ENCODE measurements at places on chromosomes 16 and 17. TPM values are rescaled to one million over a fixed set of nuclear protein-coding genes. Genes with fewer than 3 reads are reported as not detected.

DNA sequence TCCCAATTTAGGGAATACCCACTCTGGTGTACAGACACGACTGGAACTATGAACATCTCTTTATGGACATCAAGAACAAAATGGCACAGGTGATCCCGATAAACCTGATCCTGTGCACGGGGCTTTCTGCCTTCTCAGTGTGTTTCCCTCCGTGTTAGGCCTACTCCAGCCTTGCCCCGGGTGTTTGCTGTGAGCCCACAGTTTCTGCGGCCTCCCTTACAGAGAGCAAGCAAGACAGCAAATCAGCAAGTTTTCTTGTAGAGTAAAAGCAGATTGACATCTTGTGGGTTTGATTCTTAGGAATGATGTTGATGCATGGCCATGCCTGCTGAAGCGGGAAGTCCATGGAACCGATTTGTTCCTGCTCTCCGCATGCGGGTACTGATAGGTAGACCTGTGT lies 26.4 kb upstream of the ENDOV start:
- DNase-seq: no peak

DNA sequence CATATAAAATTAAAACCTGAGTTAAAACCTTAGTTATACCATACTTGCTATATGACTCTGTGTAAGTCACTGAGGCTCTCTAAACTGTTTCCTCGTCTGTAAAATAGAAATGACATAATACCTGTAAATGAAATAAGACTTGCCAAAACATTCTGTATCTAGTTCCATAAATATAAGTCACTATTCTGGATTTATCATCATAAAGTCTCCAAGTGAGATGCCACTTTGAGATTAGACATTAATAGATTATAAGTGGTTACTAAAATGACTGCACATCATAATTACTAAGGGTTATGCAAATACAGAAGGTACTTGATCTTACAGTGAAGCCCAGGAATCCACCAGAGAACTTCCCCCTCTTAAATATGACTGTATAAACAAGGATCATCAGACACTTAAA lies 12.0 kb upstream of the BRIP1 start:
- DNase-seq: no peak

DNA sequence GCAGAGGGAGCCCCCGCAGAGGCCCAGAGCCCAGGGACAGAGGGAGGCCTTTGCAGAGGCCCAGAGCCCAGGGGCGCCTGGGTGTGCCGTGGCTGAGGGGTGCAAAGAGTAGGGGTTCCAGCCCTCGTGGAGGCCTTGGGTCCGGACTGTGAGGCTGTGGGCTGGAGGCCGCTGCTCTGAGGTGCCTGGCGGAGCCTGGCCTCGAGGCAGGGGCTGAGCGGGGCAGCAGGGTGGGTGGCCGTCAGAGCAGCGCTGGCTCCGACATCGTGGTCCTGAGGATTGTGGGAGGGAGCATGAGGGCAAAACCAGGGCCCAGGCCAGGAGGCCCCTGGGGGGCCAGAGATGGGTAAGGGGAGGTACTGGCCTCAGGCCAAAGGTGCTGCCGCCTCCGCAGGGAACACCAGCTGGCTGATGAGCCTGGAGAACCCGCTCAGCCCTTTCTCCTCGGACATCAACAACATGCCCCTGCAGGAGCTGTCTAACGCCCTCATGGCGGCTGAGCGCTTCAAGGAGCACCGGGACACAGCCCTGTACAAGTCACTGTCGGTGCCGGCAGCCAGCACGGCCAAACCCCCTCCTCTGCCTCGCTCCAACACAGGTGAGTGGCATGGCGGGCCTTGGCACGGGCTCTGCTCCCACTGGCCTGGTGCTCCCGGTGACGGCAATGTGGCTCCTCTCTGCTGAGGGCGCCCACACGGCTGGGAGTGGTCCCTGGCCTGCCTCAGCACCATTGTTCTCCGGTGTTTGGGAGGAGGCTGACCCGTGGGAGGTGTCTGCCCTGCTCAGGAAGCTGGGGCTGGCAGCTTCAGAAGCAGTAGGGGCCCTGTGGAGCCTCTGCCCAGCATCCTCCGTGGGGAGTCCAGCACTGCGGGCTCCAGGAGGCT lies 33.7 kb downstream of the TSC2 start:
- no peak for DNase-seq

DNA sequence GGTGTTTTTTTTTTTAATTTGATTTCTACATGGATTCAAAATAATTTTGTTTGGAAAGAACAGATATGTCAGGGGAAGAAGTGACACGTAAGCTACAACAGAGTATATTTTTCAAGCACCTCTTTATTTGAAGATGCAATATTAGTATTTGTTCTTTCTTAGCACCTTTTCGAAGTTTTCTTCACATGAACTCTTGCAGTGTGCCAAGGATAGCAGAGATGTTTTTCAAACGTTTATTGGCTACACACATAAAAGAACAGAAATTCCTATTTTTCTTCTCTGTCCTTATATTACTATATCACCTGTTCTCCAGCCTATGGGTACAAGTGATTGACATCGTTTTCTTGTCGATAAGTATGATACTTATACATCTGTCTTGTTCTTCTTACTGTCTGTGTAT lies 192.7 kb upstream of the TBX2 start:
- DNase-seq: no peak

DNA sequence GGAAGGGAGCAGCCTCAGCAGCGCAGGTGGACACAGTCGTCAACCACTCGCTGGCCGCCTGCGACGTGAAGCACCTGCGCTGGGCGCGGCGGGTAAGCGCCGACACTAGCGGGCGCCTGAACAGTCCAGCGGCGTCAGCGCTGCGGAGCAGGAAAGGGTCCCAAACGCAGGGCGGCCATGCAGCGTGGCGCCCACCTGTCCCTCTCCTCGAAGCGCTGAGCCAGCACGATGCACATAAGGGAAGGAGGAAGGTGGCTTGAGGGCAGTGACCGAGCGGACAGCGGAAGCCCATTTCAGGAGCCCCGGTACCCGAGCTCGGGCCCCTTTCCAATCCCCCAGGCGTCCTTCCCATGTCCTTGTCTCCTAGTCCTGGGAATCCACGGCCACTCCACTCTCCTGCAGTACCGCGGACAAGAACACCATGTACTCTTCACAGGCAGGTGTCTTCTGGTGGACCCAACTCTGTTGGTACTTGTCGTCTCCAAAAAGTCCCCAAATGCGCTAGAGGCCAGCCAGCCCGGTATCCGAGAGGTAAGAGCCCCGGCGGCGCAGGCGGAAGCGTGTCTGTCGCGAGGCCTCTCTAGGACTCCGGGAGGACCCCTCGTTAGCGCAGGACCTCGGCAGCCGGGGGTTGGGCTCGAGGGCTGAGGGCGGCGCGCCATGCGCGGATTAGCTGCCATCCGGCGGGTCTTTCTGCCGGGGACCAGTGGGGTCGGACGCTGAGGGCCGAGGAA lies 14.4 kb downstream of the ZNF232 start:
- peak; percentile 89 for DNase-seq

Gene TRAPPC2L
- 48.3 TPM for total RNA-seq
